ENCODE measurements at places on chromosomes 12 and 14.

- DNase-seq = no peak
Observed at GRCh38 chr12:55063291-55063690, 43.5 kb downstream of the NEUROD4 start.

- no peak for DNase-seq
Observed at GRCh38 chr14:59137256-59137655, 51.2 kb upstream of the DAAM1 start.

DNA sequence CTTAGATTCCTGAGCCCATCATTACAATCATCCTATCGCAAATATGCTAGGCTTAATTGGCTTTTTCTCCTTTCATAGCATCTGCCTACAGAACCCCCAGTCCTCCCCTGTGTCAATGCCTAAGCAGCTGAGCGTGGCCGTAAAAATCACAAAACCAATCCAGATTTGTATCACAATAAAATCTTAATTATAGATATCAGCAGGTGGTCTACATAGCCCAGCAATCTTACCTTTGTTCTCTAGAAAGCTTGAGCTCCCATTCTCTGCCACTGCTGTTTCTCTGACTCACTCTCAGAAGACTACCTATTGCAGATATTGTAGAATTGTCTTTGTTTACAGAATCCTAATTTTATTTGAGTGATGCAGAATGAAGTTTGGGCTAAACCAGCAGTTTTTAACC lies 37.9 kb upstream of the PPM1A start:
- DNase-seq = no peak

DNA sequence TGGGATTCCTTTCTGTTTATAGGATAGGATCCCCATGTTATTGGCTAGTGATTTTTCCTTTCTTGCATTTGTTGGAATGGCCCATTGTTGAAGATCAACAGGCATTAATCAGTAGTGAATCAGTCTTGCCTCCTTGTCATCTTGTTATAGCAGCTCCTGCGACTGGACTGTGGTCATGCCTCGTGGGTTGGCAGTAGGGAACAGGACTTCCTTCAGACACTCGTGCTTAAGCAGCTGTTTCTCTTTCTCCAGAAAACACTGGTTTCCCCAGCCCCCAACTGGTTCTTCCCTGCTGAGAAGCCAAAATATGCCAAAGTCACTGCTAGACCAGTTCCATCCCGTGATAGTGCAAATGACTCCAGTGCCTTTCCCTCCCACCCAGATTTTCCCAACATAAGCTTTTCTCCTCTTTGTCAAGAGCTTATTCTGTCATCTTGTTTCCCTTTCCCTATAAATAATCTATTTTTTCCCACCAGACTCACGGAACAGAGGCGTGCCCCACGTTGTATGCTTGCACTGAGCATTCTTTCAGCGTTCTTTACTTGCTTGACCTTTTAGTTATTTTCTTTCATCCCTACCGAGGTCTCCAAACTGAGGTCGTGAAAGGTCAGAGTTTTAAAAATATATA lies 83.5 kb downstream of the SAMD4A start:
- no peak for DNase-seq

DNA sequence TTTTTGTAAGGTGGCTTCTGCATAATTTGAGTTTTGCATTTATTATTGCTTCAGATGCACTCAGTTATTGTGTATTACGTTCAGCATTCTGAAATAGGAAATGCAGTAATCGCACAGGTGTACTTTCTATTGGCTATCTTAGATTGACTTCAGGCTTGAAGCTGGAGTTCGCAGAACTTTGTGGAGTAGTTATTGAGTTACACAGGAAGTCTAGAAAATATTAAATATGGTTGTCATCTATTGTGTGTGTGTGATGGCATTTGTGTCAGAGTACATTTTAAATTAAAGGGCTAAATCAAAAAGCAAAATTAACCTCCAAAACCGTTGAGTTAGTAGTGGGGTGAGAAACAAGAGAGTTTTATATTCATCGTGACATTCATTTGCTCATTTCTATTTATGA lies 2.7 kb downstream of the ARID2 start:
- DNase-seq = no peak

GRCh38 chr12:6767353-6768319 lies 1.5 kb downstream of the PTMS start:
- DNase-seq = no peak

DNA sequence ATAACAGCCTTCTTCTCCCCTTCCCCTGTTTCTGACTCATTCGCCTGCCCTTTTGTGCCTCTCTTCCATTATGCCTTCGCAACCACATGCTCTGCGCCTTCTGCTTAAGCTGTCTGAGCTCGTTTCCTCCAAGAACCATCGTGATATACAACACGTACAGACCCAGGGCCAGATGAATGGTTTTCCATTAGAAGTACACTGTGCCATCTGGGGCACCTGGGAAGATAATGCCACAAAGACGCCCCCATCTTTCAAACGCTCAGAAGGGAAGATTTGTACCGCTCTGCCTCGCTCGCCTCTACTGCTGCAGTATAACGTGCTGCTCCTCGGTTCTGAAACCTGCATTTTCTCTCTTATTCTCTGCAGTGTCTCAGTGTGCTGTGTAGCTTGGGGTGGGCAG lies 470.9 kb upstream of the STXBP6 start:
- DNase-seq = no peak

DNA sequence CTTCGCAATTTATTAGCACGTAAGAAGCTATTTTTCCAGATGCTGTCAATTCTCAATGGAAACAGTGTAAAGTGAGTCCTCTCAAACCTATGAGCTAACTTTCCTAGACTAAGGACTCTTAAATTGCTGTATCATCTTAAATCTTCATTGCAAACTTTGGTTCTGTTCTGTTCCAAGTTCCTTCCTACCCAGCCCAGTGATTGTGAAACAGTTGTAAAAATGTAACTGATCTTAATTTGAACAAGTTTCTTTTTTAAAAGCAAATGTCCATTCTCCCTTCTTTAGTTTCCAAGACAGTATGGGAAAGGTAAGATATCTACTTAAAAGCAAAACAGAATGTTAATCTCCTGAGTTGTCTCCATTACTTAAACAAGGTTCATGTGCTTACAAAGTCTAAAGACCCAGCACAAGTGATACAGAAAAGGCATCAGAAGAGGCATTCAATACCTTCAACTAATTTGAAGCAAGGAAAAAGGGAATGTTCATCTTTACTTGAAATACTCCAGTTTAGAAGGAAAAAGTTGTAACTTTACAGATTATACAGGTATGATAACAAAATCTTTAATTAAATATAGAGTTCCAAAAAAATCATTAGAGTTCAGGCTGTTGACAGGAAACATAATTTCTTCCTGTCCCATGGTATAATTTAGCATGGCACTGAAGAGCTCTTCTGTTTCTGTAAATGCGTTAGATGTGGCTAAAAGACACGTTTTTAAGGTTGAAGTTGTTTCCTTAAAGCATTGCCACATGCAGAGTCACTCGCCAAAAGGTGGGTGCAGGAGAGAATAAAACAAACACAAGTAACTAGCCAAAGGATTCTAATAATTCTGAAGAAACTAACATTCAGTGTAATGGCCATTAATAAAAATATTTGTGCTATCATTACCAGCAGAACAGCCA lies 101.5 kb upstream of the USP15 start:
- DNase-seq = no peak
